Posterior cingulate gyrus (tissue), 11 donors: ENCODE measurements at places on chromosomes 5 and 9.
A peak's percentile ranks its signal among the peaks of the same experiment; 100 is the strongest.

GRCh38 chr5:91128604-91129003, 254.5 kb downstream of the ARRDC3 start:
- no peak for DNase-seq

DNA sequence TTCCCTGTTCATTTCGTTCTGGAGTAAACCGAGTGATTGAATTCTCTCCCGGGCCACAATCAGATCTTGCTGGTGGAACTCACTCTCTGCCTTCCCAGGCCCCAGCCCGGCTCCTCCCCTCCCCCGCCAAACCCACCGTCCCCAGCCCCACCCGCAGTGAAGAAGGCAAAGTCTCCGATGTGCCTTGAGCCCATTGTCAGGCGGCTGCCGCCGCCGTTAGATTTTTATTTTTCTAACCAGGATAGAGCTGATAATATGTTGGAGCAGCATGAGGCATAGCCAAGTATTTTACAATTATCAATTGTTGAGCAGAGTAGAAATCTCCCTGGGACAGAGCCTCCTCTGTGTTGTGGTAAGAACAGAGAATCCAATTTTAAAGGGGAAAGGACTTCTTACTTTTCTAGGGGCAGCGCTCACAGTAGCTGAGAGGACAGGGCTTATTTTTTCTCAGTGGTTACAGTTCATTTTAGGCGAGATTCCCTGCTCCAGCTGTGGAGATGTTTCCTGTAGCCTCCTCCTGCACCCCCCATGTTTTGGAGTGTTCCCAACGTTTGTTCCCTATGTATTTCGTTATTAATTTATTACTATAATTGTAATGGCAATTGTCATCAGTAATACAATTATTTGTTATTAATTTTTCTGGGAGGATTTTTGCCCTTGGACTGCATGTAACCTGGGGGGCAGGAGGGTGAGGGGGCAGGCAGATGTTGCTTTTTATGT, 1.3 kb downstream of the PSAT1 start:
- DNase-seq: no peak

DNA sequence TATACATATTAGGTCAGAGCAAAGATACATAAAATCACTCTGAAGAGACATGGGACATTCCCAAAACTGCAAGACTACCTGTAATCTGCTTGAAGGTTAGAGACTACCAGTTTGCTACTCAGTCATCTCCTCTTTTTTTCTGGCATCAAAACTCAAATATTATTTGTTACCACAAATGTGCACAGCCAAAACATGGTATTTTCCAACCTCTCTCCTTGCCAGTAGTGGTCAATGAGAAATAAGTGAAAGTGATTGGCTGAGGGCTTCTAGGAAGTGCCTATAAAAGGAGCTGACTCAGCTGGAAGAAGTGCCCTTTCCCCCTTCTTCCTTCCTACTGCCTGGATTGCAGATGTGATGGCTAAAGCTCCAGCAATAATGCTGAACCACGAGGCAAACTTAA, 13.8 kb downstream of the GZMK start:
- no peak for DNase-seq

DNA sequence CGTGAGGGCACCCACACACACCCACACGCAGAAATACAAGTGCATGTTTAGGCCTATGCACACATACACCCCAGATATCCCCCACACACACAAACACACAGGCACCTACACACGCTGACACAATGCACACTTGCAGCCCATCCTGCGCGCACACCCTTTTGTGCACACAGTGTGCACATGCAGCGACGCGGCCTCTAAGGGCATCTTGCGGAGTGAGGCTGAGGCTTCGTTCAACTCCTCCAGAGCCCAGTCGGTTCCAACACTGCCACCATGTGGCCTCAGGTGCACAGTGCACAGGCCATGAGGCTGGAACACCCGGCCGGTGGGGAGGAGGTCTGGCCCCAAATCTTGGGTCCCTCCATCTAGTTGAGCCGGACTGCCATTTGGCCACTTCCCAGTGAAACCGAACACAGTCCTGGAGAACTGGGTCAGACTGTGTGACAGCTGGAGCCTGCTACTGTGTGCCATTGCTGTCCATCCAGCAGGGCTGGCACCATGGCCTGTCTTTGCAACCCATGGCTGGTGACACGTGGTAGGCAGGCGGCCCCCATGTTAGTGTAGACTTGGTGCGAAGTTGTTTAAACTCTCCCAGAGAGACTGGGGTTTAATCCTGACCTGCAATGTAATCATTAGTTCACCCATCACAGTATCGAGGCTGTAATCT, 97.7 kb upstream of the MVB12B start:
- peak; percentile 82 for DNase-seq

DNA sequence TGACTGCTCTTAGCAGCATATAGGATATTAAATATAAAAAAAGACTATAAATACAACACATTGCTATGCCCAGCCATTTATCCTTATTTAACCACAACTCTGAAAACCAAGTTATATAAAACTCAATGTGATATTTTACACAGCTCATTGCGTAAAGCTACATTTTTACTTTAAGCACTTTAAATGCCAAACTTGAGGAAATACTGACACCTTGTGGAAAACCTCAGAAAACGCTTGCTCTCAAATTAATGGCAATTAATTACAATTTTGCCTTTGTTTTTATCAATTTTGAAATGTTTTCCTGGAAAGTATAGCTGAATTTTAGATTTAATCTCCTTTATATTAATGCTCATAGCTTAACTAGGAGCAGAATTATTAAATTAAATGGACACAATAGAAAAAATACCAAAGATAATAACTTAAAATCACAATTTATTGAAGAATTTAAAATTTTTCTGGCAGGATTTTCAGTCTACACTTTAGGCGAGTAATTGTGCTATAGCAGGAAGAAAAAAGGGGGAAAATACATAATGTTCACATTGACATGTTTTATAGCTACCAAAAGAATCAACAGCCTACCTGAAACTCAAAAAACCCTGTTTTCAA, 25.2 kb upstream of the PLAC8L1 start:
- no peak for DNase-seq

GRCh38 chr5:180602481-180603075, 11.3 kb upstream of the SCGB3A1 start:
- peak; percentile 47 for DNase-seq

DNA sequence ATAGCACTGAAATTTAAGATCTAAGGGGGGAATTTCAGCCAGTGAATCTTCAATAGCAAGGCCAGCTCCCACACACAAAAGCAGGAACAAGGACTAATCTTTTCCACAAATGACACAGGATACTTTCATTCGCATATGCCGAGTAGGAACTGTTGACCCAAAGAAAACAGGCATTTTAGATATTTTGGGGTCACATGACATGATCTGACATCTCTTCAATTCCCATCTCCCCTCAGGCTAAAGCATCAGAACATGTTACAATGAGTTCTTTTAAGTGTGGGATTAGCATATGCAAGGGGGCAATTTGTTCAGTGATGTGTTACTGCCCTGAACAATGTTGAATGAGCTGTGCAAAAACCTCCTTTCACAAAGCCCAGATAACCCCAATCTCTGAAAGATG, 68.2 kb downstream of the TLE1 start:
- no peak for DNase-seq

- DNase-seq: no peak
Measured at GRCh38 chr5:142779163-142779840, 9.1 kb downstream of the ARHGAP26 start.

DNA sequence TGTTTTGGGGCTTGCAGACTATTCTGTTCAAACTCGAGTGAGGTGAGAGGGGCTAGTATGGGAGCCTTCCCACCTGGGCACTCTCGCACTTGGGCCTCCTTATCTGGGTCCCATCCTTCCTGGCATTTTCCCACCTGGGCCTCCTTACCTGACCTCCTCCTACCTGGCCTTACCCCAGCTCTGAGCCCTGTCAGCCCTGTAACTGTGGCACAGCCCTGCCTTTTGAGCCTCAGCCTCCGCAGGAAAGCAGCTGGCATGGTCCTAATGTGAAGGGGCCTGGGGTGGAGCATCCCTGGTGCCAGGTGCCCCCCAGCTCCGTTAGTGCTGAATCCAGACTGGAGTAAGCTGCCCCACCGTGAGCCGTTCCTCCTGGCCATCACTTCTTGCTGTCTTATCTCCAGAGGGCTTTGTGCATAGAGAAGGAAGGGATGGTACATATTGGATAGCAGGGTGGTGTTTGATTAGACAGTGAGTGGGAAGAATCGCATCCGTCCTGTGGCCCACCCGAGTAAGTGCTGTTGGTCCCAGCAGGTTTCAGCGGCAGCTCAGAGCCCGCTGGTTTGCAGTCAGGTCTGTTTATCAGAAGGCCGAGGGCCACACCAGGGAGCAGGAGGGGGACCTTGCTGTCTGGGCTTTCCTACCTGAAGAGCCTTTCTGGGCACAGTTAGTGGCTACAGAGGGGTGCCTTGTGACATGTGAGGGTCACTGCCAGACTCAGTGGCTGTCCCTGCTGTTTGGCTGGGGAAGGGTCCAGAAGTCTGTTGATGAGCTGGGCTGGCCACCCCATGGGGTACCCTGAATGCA, 76.5 kb downstream of the WNK2 start:
- no peak for DNase-seq

GRCh38 chr9:100714372-100715099, 136.7 kb downstream of the CAVIN4 start:
- peak; percentile 94 for DNase-seq

- no peak for DNase-seq
Measured at GRCh38 chr5:56827049-56827448, 11.7 kb downstream of the MAP3K1 start.

DNA sequence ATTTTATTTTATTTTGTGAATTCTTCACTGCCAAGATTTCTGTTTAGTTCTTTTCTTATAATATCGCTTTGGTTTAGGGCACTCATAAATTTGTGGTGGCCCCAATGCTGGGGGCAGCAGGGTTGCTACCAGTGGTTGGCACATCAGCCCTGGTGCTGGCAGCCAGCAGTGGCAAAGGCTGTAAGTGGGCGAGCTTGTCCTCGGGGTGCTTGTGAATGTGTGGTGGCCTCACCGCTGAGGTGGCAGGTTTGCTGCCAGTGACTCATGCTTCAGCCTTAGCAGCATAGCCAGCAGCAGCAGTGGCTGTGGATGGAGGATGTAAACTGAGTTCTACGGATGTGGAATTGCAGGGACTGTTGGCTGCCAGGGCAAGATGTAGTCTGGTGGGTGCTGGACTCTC, 262.9 kb upstream of the DMAC1 start:
- no peak for DNase-seq

DNA sequence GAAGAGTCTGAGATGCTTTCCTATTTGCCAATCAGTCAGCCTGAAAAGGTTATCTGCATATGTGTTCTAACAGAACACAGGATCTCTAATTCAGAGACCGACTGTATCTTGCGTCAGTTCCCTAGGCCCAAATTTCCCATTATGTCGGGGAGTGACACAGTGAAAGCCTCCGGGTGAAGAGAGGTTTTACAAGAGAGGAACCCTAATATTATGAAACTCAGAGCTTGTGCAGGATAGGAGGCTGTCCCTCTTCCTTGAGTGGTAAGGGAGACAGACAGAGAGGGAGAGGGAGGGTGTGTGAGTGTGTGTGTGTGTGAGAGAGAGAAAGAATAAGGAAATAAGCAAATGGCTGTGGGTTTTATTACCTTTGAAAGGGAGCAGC, 1.9 kb downstream of the CD14 start:
- no peak for DNase-seq

GRCh38 chr9:94859226-94859625, 132.7 kb downstream of the AOPEP start:
- no peak for DNase-seq

DNA sequence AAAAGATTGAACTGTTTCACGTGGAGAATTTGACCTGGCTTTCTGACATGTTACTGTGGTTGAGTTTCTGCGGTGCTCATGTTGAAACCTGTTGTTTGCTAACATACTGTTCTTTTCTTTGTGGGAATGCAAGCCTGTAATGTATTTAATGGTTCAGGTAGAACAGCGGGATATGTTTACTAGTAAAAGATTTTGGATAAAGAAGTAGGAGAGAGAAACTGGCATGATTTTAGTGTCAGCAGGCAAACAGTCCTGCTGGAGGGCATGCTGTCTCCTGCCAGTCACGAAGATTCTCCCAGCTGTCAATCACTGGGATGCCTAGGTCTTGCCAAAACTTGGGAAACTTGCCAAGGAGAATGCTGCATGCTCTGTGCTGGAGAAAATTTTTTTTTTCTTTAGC, 263.5 kb downstream of the TAF11L14 start:
- DNase-seq: no peak

DNA sequence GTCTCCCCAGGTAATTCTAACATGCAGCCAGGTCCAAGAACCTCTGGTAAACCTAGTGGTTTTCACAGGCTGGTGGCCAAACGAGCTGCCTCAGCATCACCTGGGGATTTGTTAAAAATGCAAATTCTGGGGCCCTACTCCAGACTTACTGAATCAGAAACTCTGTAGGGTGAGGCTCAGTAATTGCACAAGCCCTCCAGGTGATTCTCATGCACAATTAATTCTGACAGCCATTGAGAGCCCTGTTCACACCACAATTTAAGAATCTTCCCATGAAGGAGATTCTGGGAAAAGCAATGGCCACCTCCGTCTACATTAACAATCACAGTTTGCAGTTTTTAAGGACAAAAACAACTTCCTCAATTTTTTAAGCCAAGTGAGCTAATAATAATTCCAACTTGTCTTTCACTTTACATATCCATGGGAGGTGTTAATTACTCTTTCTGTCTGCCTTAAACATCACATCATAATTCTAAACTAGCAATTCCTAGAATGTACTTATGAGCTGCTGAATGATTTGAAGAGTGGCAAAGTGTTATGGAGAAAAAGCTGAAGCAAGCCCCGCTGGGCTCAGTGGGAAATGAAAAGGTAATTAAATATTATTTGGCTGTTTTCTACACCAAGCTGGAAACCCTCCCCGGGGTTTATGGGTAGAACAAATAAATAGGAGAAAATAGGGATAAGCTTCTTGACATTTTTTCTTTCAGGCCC, 70.0 kb downstream of the GLDC start:
- DNase-seq: no peak

- DNase-seq: no peak
Measured at GRCh38 chr9:30015073-30015472, 2369.4 kb upstream of the ACO1 start.

- no peak for DNase-seq
Measured at GRCh38 chr5:129065721-129066120, 28.8 kb upstream of the ISOC1 start.
